Stimulated activated CD4-positive, alpha-beta T cell treated with anti-CD3 and anti-CD28 coated beads, Interleukin-15, amount 100 ng/mL, for 24 hours (primary cell): ENCODE measurements at places on chromosomes 16 and 17.

DNA sequence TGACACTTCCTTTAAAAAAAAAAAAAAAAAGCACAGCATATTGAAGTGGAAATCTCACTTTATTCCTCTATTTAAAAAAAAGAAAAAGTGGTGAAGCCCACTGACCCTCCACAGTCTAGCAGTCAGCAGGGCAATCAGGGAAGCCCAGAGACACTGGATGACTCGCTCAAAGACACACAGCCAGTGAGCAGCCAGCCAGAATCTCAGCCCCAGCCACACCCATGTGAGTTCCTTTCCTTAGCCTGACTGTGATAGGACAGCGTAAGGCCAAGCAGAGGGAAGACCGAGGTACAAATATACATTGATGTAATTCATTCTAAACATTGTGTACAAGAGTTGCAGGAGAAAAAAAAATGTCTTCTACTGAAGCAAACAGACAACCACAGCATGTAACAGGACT lies 22.5 kb downstream of the XPO6 start:
- peak; percentile 45 for DNase-seq

- DNase-seq = peak; percentile 29
Measured at GRCh38 chr17:63966646-63967264, 6.0 kb downstream of the SCN4A start.

DNA sequence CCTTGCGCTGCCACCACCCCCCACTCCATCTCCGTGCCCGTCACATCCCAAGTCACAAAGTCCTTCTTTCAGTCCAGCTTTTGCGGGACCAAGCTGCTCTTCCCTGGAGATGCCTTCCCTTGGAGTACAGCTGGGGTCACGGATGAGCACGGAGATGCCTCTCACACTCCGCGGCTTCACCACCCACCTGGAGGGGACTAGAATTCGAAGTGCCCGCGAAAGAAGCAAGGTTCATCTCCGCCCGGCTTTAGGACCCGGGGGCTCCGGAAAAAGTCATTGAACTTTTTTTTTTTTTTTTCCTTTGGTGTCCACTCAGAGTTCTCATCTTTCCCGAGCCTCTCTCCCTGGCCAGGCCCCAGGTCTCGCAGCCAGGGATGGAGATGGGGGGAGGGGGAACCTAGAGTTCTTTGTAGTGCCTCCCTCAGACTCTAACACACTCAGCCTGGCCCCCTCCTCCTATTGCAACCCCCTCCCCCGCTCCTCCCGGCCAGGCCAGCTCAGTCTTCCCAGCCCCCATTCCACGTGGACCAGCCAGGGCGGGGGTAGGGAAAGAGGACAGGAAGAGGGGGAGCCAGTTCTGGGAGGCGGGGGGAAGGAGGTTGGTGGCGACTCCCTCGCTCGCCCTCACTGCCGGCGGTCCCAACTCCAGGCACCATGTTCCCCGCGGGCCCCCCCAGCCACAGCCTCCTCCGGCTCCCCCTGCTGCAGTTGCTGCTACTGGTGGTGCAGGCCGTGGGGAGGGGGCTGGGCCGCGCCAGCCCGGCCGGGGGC lies at the start of gene FKBP10:
Gene FKBP10 (plus strand): TSS at position 624 of the 771 bp plus-strand sequence. CDS start 31 bp downstream, at position 655.
- DNase-seq = peak; percentile 41

DNA sequence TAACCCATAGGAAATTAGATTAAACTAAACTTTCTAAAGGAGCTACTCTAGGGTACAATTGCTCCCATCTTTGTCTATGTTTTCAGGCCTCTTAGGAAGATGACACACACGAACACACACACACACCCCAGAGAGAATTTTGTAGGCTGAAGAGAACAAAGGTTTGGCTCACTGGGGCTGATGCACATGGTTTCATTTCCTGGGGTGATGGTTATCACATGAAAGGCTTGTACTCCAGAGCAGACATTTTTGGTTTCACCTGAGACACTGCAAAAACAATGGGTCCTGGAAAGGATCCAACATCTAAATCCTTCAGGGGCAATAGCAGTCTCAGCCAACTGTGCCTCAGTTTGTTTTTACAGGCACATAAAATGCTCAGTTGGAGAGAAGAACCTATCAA lies 62.8 kb downstream of the GRB7 start:
- peak; percentile 69 for DNase-seq

- no peak for DNase-seq
Measured at GRCh38 chr17:62322313-62322712, 58.0 kb upstream of the EFCAB3 start.

GRCh38 chr16:46801428-46802049 lies 29.4 kb downstream of the C16orf87 start:
- no peak for DNase-seq

DNA sequence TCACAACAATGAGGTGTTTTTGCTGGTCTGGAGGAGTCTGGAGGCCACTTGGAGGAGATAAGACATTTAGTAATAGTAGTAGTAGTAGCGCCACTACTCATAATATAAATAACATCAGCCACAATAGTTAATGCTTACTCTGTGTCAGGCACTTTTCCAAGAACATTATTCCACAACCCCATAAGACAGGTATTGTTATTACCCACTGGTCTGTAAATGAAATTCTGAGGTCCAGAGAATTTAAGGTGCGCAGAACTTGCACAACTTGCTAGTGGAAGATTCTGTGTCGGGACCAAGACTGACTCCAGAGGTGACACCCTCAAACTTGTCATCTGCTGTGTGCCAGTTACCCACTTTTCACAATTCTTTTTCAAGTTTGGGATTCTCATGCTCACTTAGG lies 106.5 kb downstream of the MRM1 start:
- DNase-seq = no peak

- no peak for DNase-seq
Measured at GRCh38 chr17:75592348-75593020, 4.9 kb downstream of the MYO15B start.

DNA sequence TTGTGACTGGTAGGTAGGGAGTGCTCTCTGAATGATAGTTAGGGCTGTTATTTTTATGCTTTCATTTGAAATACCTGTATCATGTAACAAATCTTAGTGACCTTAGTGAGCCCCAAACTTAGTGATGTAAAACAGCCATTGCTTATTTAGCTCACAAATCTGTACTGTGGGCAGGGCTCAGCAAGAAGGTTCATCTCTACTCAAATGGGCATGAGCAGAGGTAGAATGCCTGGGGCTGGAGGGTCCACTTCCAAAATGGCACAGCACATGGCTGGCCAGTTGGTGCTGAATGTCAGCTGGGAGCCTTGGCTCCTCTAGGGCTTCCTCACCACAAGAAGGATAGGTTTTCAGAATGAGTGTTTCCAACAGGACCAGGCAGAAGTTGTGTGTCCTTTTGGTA lies 49.3 kb upstream of the FOXF1 start:
- no peak for DNase-seq

GRCh38 chr17:28328325-28328724 lies 6.9 kb downstream of the IFT20 start:
- no peak for DNase-seq

DNA sequence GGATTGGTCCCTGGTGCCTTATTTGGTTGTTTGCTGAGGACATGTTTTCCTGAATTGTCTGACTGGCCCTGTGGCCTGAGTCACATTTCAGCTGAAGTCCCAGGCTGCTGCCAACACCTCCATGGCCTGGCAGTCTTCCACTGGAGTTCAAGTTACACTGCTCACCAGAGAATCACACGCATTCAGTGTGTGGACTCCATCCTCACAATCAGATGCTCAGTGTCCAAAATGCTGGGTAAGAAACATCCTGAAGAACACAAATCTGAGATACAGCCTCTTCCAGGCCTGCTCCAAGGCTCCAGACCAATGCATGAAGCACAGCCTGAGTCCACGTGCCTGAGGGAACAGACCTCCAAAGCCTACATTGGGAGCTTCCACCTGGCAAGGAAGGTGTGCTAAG lies 19.2 kb downstream of the CD300LB start:
- DNase-seq = no peak

GRCh38 chr16:52384378-52384777 lies 162.6 kb downstream of the TOX3 start:
- no peak for DNase-seq

GRCh38 chr17:39939106-39939505 lies 11.6 kb downstream of the LRRC3C start:
- no peak for DNase-seq

- DNase-seq = no peak
Measured at GRCh38 chr17:8611619-8612298, 18.8 kb downstream of the MYH10 start.

GRCh38 chr17:10151667-10152496 lies 46.5 kb downstream of the GAS7 start:
- no peak for DNase-seq

GRCh38 chr17:82242698-82242976 lies 13.8 kb downstream of the SLC16A3 start:
- DNase-seq = no peak

DNA sequence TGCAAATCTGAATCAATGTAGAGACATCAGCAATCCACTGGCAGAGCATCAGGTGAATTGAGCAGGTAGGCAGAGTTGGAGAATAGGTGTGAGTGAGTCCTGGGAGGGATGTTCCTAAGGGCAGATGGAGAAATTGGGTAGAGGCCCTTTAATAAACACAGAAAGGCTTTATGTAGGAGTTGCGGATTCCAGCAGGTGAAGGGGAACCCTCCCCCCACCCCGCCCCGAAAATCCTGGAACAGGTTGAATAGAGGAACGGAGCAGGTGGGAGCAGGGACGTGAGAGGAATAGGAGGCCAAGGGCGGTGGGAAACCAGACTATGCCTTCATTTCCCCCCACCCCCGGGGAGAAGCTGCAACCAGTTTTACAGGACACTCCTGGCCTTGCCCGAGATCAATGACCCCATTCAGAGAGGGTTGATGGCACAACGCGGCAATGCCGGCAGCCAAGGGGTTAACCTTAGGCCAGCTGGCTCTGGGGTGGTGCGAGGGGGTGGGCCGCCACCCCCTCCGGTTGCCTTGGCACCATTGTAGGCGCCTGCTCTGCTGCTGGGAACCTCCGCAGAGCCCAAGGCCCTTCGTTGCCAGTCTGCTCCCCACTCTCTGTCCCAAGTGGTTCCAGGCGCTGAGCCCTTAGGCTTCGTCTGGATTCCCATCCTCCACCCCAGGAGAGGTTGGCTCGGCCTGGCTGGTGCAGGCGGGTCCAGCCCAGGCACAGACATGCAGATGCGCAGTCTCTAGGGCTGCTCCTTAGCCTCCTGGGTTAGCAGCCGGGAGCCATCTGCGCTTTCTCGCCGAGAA lies 814 bp upstream of the RUNDC3A start:
- no peak for DNase-seq

DNA sequence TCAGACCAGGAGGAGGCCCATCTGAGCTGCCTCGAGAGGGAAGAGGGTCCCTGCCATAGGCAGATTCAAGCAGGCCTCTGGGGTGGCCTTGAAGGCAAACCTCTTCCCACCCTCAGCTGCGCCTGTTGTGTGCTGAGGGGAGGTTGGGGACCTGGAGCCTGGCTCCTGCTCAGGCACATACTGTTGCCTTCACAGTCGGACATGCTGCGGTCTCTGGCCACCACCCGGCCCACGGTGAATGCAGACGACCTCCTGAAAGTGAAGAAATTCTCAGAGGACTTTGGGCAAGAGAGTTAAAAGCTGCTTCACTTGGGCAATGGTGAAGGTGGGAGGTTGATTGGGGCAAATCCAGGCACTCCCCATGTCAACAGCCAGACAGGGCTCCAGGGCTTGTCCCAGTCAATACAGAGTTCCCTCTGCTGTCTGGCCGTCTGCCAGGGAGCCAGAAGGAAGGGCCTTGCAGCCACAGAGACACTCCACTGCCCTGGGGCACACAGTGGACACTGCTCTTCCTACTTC lies 6.3 kb downstream of the PDF start:
- DNase-seq = no peak

DNA sequence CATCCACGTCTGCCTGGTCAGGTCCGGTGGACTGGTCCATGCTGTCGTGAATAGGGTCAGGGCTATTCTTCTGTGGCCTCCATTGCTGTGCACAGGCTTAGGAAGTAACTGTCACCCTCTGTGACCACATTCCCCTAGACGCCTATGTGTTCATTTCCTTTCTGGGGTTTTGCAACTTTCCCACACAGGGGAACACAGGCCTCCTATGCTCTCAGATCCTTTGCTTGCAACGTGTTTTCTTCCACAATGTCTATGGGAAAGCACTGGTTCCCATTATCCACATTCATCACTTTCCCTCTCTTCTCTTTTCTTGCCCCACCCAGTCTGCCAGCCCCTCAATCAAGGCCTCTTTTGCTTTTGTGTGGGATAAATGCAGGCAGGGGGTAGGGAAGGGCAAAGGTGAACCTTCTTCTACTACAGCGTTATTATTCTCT lies 43.2 kb upstream of the DNAJA2 start:
- DNase-seq = peak; percentile 17

- no peak for DNase-seq
Measured at GRCh38 chr16:12609937-12610699, 193.6 kb downstream of the CPPED1 start.

- DNase-seq = no peak
Measured at GRCh38 chr16:53565296-53565863, 62.4 kb upstream of the AKTIP start.

DNA sequence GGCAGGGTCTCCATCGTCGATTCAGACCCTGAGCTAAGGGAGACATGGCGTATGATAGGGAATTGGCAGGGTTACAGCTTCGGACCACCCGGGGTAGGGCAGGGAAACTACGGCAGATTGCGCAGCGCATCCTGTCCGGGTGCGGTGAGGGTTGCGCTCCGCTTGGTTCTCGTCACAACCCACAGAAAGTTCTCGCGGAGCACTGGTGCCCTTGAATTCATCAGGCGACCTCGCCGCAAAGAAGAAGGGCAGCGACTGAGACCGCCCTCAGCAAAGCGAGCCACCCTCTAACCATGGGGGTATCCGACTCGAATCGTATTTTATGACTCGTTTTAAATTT lies 1.2 kb downstream of the HS3ST3B1 start:
- DNase-seq = peak; percentile 76

GRCh38 chr16:8686031-8686621 lies 11.7 kb downstream of the ABAT start:
- DNase-seq = no peak

DNA sequence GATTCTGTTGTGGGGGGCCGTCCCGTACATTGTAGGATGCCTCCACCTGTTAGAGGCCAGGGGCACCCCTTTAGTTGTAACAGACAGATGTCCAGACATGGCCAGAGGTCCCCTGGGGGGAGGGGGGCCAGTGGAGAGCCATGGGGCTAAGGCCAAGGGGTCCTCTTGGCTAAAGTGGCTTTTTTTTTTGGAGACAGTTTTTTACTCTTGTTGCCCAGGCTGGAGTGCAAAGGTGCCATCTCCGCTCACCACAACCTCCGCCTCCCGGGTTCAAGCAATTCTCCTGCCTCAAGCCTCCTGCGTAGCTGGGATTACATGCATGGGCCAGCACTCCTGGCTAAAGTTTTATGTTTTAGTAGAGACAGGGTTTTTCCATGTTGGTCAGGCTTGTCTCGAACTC lies 229.0 kb downstream of the CPPED1 start:
- DNase-seq = no peak

GRCh38 chr17:7336240-7337175 lies at the start of gene ACAP1:
TSS of gene ACAP1 (plus strand) at chr17:7336529. CDS start at chr17:7336735, 206 bp downstream.
- peak; percentile 95 for DNase-seq

DNA sequence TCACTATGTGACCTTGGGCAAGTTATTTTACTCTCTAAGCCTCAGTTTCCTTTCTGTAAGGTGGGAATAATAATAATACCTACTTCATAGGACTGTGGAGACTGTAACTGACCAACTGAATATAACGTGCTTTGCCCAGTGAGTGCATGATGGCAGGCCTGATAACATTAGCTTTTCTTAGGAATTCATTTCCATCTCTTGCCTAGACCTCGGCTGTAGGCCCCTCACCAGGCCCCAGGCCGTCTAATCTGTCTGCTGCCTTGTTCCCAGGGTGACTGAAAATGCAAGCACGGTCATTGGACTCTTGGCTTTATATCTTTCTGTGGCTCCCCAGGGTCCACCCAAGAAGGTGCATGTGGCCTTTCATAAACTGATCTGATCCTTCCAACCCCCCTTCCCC lies 6.7 kb upstream of the UBE2O start:
- DNase-seq = no peak
